Renal pelvis (tissue), 12 donors: ENCODE measurements at places on chromosomes 16 and 17. TPM values are rescaled to one million over a fixed set of nuclear protein-coding genes. Genes with fewer than 3 reads are reported as not detected.
A peak's percentile ranks its signal among the peaks of the same experiment; 100 is the strongest.

B4GALNT2 gene
- polyA plus RNA-seq, result 3.3 TPM

OR3A3 gene
- 0.03 TPM for polyA plus RNA-seq

EVI2A gene
- polyA plus RNA-seq, result 1.5 TPM

- peak; percentile 22 for DNase-seq
Measured at GRCh38 chr16:55418586-55418985, 60.4 kb upstream of the MMP2 start.

- DNase-seq, result no peak
Measured at GRCh38 chr17:61368832-61369450, 30.7 kb upstream of the TBX2 start.

DNA sequence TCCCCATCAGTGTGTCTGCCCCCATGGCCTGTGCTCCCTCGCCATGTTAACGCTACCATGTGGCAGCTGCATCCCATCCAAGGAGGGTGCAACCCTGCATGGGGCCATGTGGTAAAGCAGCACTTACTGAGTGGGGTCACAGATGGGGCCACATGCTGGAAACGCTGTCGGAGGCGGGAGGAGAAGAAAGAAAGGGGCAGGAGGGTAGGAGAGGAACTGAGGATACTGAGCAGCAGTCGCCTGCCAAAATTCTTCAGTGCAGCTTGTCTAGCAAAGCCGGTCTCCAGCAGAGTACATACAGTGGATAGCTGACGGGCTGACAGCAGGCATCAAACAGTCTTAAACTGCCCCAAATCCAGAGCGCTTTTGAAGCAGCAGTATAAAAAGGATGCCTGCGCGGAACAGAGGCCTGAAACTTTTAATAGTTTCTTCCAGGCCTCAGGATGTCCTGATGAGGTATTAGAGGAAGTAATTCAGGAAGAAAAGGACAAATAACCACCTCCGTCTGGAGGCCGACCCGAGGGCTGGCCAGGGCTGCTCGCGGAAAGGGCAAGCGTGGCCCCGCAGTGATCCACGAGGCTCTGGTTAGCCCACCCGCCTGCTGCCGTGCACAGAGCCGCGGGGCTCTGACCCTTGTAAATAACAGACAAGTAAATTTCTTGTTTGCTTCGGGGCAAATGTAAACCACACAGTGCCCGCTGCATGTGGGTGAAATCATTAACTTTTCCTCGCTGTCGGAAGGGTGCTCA lies 149.0 kb downstream of the CCDC182 start:
- DNase-seq, result no peak

GRCh38 chr17:65122836-65123756 lies 14.1 kb upstream of the RGS9 start:
- DNase-seq, result peak; percentile 93

GRCh38 chr16:56842133-56842532 lies 22.9 kb upstream of the SLC12A3 start:
- DNase-seq, result no peak

DNA sequence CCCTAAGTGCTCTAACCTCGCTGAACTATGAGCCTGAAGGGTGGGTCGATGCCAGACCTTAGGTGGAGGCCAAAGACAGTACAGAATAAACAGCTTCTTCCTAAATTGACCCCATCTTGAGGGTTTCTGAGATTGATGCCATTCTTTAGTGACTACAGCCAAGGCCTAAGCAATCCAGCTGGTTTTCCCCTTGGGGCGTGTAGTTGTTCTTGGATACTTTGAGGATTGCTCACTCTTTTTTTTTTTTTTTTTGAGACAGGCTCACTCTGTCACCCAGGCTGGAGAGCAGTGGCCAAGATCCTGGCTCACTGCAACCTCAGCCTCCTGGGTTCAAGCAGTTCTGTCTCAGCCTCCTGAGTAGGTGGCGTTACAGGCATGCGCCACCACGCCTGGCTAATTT lies 2.0 kb downstream of the OVCA2 start:
- DNase-seq, result no peak

GRCh38 chr16:64481497-64481896 lies 640.4 kb downstream of the CDH11 start:
- no peak for DNase-seq
